ENCODE measurements at places on chromosomes 13 and 19.

DNA sequence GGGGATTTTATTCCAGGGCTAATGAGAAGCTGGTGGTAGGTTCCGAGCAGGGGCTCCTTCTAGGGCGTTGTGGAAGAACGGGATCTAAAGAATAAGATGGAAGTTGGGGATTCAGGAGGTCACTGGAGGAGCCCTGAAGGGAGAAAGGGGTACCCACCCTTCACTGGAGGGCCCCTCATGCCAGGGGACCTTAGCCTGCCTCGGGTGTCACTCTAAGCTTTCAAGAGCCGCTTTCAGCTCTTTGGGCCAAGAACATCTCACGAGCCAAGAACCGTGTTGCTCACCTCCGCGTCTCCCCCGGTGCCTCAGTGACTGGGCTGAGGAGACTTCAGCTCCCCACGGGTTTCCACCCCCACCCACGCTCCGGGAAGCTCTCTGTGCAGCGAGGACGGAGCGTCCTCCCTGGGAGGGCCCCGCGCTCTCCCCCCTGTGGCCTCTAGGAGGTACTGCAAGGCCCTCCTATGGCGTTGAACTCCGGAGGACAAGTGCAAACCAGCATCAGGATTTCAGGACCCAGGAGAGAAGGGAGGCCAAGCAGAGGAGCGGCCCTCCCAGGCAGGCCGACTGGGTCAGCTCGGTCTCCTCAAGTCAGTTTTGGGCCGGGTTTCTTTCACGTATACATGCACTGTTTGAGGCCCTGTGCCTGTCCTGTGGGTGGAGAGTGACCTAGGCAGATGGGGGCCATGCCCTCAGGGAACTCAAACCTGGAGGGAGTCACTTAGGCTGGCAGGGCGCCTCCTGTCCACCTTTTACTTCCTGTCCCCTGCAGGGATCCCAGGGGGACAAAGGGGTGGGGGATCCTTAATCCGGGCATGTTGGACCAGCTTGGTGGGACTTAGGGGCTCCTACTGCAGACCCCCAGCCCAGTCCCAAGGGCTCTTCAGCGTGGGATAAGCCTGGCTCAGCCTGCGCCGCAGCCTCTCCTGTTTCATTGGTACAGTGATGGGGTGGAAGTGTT lies 5.1 kb upstream of the KRTDAP start:
- H3K4me1 ChIP-seq, result no peaks in the 10 kb centered on the region
- H3K27me3 ChIP-seq, result peaks cover 22% of the 10 kb centered on the region
- no peak overlapping the region for H3K27ac ChIP-seq
- H3K4me3 ChIP-seq, result no peak overlapping the region
- no peaks in the 10 kb centered on the region for H3K36me3 ChIP-seq

DNA sequence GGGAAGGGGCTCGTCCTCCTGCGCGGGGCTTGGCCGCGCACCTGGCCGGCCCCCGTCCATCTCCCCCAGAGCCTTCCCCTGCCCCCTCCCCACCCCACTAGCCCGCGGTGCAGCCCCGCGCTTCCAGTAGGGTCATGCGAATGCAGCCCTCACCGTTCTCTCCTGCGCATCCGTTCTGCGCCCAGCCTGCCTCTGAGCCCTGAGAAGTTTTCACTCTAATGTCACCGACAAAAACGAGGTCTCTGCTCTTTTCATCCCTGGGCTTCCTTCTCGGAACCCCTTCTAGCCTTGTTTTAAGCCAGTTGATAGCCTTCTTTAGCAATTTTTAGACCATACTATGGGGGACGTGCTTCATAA lies 97.4 kb downstream of the ATP8A2 start:
- no peaks in the 10 kb centered on the region for H3K36me3 ChIP-seq
- H3K27me3 ChIP-seq, result peaks cover 11% of the 10 kb centered on the region
- DNase-seq, result no peak
- H3K27ac ChIP-seq, result no peak overlapping the region
- no peaks in the 10 kb centered on the region for H3K4me1 ChIP-seq

DNA sequence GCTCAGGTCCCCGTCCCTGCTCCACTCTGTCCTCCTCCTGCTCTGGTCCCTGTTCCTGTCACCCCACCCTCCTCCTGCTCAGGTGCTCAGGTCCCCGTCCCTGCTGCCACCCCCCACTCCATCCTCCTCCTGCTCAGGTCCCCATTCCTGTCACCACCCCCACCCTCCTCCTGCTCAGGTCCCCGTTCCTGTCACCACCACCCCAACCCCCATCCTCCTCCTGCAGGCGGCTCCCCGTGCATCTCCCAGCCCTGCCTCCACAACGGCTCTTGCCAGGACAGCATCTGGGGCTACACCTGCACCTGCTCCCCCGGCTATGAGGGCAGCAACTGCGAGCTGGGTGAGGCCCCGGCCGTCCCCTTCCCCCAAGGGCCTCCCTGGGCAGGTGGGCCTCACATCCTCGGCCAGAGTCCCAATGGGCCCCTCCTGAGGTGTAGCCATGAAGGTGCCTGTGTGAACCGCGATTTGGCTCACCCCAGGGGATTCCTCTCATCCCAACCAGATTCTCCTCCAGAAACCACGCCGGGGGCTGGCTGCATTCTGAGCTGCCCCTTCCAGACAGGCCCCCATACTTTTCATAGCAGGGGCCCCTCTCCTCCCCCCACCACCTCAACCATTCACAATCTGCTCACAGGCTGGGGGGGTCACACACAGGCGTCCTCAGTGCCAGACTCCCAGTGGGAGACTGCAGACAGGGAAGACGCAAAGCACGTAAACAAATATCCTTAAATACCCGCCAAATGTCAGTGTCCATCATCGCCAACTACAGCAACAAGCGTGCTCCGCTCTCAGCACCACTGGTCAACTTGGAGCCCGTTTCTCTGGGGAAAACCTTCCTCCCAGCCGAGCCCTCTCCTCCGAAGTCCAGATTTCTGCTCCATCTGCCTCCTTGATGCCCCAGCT lies 4.6 kb downstream of the PROZ start:
- no peak overlapping the region for H3K4me3 ChIP-seq
- DNase-seq, result no peak
- peaks cover 22% of the 10 kb centered on the region for H3K4me1 ChIP-seq
- peaks cover 15% of the 10 kb centered on the region for H3K36me3 ChIP-seq
- no peaks in the 10 kb centered on the region for H3K27me3 ChIP-seq
- H3K27ac ChIP-seq, result no peak overlapping the region

DNA sequence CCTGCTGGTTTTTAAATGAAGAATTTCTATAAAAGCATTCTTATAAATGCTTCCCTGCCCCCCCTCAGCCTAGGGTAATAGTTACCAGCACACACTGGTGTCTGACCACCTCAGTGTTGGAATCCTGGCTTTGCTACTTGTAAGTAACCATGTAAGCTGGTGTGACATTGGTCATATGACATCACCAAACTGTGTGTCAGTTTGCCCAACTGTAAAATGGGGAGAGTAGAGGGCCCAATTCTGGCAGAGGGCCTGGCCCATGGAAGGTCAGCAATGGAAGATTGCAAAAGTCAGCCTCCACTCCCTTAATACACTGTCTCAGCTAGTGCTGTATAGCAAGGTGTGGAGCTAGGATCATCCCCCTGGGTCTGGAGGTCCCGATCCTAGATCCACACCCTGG lies 31.6 kb downstream of the ACSBG2 start:
- H3K36me3 ChIP-seq, result no peaks in the 10 kb centered on the region
- no peak overlapping the region for H3K27ac ChIP-seq
- DNase-seq, result no peak

DNA sequence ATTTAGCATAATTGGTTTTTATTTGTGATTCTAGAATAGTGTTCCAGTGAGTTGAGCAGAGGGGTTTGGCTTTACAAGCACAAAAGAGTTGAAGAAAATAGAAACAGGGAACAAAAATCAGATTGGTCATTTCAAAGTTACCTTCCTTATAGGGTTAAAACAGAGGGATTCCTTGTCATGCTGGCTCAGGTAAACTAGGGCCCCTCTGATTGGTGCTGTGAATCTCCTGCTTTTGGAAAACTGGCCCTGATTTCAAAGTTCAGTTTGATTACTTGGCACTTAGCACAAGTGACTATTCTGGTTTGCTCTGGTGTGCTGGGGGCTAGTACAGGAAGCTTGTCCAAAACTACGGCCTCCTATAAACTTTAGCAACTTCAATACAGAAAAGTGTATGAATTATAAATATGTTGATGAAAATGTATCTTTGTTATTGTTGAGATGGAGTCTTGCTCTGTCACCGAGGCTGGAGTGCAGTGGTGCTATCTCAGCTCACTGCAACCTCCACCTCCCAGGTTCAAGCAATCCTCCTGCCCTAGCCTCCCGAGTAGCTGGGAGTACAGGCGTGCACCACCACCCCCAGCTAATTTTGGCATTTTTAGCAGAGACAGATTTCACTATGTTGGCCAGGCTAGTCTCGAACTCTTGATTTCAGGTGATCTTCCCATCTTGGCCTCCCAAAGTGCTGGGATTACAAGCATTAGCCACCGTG lies 1.9 kb upstream of the MRPS31 start:
- no peak for DNase-seq
- no peaks in the 10 kb centered on the region for H3K27me3 ChIP-seq
- H3K36me3 ChIP-seq, result no peaks in the 10 kb centered on the region

DNA sequence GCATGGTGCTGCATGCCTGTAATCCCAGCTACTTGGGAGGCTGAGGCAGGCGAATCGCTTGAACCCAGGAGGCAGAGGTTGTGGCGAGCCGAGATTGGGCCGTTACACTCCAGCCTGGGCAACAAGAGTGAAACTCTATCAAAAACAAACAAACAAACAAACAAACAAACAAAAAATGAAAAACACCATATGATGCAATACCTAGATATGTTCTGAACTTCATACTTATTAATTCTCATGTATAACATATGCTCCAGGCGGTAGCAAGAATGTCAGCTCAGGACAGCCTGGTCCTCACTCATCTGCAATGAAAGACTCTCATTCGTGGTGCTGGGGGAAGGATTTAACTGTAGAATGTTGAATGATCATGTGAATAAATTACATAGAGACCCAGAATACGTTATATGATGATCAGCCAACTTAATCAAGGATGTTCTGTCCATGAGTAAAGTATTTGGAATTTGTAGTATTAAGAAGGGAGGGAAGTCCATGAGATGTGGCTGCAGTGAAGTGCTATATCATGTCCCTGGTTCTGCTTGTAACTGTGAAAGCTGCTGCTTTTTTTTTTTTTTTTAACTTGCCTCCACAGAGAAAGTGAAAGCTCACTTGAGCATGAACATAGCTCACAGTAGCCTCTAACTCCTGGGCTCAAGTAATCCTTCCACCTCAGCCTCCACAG lies 206.8 kb downstream of the UQCRFS1 start:
- no peaks in the 10 kb centered on the region for H3K4me1 ChIP-seq
- H3K4me3 ChIP-seq, result no peak overlapping the region
- H3K36me3 ChIP-seq, result no peaks in the 10 kb centered on the region
- H3K27ac ChIP-seq, result no peak overlapping the region

Measured in SJSA1 (cell line).